Ureter (tissue), 1 donor: ENCODE measurements at places on chromosomes 1 and 21. TPM values are rescaled to one million over a fixed set of nuclear protein-coding genes. Genes with fewer than 3 reads are reported as not detected.

- no peak for DNase-seq
These were observed 3.6 kb downstream of the UBXN11 start for GRCh38 chr1:26302733-26303405.

GRCh38 chr1:158506369-158506987 lies 34.5 kb downstream of the OR10R2 start:
- DNase-seq: no peak

The DPT gene
- total RNA-seq: 15.9 TPM

The TMOD4 gene
- total RNA-seq: 2.0 TPM

The LAMTOR2 gene
- total RNA-seq: 47.5 TPM

DNA sequence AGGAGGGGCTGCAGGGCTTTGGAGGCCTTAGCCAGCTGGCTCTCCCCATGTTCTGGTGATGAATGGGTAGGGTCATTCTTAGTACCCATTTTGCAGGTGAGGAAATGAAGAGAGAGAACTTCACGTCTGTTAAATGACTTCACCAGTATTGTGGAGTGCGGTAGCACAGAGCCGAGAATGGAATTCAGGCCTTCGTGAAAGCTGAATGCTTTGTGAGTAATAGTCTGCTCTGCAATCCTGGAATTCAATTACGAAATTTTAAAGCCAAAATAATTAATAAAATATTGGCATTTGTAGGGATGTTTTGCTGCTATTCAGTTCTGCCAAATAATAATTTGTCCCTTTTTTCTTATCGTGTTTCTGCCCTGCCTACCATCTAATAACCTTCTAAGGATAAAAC lies 197.7 kb downstream of the GREM2 start:
- DNase-seq: no peak

The S100A1 gene
- total RNA-seq: not detected

The CYP2J2 gene
- total RNA-seq: 20.4 TPM

DNA sequence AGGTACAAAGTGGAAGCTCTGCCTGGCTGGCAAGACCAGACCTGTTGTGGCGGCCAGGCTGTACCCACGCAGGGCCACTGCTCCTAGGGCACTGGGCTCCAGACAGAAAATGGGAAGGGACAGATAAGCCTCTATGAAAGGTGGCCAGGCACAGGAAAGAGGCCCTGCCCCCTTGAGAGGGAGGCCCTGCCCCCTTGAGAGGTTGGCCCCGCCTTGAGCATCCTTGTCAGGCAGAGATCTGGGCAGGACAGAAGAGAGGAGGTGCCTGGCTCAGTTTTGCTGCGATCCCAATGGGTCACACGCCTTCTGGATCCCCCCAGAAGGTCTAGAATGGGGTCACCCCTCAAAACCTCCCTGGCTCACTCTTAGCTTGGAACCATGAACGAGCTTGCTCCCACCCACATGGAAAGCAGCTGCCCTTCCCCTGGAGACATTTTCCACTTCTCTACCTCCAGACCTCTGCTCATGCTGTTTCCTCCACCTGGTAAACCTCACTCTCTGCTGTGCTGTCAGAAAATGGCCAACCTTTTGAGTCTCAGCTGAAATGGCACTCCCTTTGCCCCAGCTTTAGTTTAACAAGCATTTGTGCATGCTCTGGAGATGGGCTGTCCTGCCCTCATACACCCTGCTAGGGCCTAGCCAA lies 17.5 kb upstream of the ECE1 start:
- DNase-seq: no peak

DNA sequence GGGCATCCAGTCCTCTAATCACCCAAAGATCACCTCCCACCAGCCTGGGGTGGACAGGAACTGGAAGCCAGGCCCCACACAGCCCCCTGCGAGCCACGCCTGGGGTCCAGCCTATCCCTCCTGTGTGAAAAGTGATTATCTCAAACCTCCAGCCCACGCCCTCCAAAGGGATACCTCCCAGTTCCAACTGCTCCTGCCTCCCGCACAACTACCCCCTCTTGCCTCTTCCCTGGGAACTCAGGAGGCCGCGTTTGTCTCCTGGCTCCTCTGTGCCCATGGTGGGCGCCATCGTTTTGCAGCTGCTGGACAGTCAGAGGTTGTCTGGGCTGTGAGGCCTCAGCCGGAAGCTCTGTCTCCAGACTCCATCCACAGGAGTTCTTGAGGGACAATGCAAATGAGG lies 305.9 kb downstream of the AJAP1 start:
- DNase-seq: no peak

The ATP1A2 gene
- 41.2 TPM for total RNA-seq

DNA sequence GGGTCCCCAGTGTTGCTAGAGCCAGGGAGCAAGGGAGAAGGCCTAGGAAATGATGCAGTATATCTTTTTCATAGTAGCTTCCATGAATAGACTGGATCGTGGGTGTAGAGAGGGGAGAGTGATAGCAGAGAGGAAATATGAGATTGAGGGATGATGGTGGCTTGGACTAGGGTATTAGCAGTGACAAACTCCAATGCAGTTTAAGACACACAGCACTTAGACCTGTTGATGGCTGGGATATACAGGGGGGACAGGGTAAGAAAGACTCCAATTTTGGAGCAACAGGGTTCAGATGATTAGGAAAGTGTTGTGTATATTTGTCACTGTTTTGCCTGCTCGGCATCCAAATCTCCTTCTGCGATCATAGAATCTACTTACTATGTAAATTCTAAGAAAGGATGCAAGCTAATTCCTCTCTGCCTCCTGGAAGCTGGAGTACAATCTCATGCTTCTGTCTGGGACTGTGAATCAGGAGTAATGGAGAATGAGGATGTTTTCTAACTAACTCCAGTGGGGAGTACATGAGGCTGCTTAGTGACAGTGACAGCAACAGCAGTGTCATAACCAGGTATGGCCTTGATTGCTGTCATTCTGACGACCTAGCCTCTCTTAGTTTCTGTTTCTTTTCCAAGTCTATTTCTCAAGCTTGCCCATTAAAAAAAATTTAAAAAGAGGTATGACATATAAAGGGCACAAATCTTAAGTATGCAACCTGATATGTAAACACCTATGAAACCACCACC lies 47.5 kb downstream of the SYDE2 start:
- DNase-seq: no peak

The LRRIQ3 gene
- total RNA-seq: 1.6 TPM

GRCh38 chr1:44832056-44832705 lies 10.9 kb downstream of the PTCH2 start:
- DNase-seq: no peak

DNA sequence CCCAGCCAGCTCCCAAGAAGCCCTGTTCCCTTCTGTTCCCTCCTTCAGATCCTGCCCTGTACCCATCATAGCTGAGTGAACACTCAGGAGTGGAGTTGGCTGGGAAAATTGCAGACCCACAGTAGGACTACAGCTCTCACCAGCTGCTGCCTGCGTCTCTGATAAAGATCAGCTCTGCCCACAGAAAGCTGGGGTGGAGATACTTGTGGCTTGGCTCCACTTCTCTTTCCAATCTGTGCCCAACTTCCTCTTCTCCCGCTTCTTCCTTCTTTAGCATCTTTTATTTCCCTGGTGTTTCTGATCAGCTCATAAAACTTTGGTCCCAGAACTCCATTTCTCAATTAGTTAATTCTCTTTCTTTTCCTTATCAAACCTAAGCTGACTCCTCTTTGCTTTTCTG lies 5.5 kb upstream of the CD1A start:
- DNase-seq: no peak

GRCh38 chr1:147654511-147654910 lies 15.8 kb downstream of the ACP6 start:
- DNase-seq: no peak

- DNase-seq: no peak
These were observed 8.7 kb downstream of the CD247 start for GRCh38 chr1:167509587-167509986.

The C2CD2 gene
- total RNA-seq: 66.4 TPM

DNA sequence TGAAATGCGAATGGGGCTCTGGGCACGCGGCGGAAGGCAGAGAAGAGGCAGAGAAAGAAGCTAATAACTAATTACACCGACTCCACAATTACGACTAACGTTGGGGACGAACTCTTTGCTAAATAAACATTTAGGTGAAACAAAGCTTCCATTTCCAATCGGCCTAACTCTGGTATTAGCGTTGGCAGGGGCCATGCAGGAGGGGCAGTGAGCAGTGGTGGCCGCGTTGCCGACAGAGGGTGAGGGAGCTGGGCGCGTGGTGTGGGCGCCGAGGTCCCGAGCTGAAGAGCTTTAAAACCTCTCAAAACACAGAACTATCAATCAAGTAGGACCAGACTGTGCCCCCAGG lies 553 bp upstream of the NDUFV3 start:
- DNase-seq: no peak

- DNase-seq: no peak
These were observed 28.8 kb downstream of the CFAP74 start for GRCh38 chr1:1974834-1975233.

DNA sequence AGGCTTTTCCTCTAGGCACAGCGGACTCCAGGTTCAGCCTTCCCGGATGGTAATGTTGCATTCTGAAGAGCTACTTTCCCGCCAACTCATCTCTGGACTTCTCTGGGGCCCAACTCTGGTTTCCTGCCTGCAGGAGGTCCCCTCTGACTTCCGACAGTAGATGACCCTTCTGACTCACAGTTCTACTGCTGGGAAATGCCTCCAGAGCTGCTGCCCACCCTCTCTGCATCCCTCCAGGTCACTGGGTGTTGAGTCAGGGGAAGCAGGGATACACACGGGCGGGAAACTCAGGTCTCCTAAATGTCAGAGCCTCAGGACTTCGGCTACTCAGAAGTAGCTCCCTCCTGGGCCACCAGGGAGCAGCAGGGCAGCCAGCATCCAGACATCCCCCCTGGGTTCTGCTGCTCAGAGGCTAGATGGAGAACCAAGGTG lies 2.1 kb upstream of the KIF21B start:
- DNase-seq: no peak

DNA sequence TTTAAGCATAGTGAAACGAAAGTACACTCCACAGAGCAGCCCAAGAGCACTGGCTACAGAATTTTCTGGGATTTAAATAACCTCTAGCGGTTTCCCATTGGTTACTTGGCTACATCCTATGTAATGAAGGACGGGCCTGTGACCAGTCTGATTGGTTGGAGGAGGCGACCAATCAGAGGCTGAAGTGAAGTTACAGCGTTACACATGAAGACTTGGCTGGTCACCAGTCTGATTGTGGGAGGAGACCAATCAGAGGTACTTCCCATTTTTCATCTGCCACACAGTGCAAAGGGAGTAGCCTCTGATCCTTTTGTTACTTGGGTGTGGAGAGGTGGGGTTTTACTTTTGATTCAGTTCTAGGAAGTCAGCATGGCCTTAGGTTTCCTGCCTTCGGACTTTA lies 142.7 kb upstream of the SERTAD4 start:
- no peak for DNase-seq

- no peak for DNase-seq
These were observed 83.2 kb upstream of the PAPPA2 start for GRCh38 chr1:176379626-176380339.

- no peak for DNase-seq
These were observed 75.2 kb downstream of the CDC42BPA start for GRCh38 chr1:227242811-227243682.

The KRTAP19-3 gene
- not detected for total RNA-seq

The CENPF gene
- 0.60 TPM for total RNA-seq

- no peak for DNase-seq
These were observed 63.4 kb upstream of the NEK2 start for GRCh38 chr1:211738691-211739301.

The PROK1 gene
- 9.3 TPM for total RNA-seq

- DNase-seq: no peak
These were observed 35.7 kb upstream of the B3GALT2 start for GRCh38 chr1:193222056-193222615.

The OR2T2 gene
- total RNA-seq: not detected

The MPL gene
- total RNA-seq: 0.55 TPM

The OR2L13 gene
- not detected for total RNA-seq
